Activated CD8-positive, alpha-beta memory T cell treated with anti-CD3 and anti-CD28 coated beads, Interleukin-2, amount 50 U/mL, for 4 hours (primary cell): ENCODE measurements at places on chromosomes 2 and 18.

DNA sequence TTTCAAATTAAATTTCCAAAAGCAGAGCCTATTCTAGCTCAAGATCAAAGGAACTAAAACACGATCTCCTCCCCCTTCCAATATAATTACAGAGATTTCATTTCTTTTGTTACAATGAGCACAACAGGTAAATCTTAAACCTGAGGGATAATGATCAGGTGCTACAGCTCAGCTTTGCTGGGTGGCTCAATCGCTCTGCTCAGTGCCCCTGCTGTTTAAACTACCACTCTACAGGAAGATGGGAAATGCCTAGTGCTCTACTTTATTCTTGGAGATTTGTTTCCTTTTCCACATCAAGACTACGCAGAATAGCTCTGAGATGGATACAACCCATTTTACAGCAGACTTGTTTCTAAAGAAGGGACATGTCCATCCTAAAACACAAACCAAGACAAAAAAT is 162.3 kb downstream of the TCF4 start:
- no peak for DNase-seq

DNA sequence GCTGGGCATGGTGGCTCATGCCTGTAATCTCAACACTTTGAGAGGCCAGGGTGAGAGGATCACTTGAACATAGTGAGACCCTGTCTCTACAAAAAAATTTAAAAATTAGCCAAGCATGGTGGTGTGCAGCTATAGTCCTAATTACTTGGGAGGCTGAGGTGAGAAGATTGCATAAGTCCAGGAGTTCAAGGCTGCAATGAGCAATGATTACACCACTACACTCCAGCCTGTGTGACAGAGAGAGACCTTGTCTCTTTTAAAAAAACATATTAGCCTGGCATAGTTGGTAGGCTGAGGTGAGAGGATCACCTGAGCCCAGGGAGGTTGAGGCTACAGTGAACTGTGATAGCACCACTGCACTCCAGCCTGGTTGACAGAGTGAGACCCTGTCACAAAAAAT is 13.7 kb downstream of the TRAPPC8 start:
- DNase-seq = no peak

DNA sequence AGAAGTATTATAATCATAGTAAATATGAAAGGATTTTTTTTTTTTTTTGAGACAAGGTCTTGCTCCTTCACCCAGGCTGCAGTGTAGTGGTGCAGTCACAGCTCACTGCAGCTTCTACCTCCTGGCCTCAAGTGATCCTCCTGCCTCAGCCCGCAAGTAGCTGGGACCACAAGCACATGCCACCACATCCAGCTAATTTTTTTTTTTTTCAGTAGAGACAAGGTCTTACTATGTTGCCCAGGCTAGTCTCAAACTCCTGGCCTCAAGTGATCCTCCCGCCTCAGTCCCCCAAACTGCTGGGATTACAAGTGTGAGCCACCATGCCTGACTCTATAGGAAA is 301.6 kb upstream of the STON1 start:
- no peak for DNase-seq

DNA sequence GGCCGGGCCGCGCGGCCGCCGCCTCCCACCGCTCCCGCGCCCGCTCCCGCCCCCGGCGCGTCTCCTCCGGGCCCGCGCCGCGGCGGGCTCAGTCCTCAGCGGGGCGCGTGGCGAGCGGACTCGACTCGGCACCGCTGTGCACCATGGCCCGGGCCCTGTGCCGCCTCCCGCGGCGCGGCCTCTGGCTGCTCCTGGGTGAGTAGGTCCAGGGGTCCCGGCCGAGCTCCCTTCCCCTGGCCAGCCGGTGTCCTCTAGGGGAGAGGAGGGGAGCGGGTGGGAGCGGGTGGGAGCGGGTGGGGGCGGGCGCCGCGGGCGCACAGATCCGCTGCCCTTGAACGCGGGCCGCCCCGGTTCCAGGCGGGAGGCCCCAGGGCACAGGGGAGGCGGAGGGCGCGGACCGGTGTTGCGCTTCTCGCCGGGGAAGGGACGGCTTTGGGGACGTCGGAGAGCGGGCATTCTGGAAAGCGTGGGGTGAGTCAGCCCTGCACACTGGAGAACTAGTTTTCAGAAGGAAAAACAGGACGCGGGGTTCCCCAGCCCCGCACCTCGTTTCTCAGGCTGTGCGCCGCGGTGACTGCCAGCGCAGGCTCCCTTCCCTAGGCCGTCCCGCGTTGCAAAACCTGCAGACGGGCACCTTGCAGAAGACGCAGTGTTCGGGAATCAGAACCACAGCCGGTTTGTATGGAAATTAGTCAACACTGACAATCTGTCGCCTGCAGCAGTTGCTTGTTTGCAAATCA is at the start of gene RAMP1:
TSS of gene RAMP1 (plus strand) at position 91 of the 740 bp plus-strand sequence. CDS start at position 144, 53 bp downstream.
- no peak for DNase-seq

DNA sequence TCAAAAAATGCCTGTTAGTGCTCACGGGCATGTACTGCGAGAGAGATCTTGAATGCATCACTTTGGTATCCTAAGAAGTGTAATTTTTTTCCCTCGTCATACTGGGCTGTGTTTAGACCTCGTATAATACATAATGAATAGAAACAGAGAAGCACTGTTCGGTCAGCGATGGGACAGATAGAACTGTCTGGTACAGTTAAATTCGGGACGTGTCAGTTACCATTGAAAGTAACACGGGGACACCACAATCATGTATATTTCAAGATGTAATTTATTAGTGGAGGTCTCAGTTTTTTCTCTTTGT is 1.8 kb downstream of the PKP4 start:
- DNase-seq = no peak

DNA sequence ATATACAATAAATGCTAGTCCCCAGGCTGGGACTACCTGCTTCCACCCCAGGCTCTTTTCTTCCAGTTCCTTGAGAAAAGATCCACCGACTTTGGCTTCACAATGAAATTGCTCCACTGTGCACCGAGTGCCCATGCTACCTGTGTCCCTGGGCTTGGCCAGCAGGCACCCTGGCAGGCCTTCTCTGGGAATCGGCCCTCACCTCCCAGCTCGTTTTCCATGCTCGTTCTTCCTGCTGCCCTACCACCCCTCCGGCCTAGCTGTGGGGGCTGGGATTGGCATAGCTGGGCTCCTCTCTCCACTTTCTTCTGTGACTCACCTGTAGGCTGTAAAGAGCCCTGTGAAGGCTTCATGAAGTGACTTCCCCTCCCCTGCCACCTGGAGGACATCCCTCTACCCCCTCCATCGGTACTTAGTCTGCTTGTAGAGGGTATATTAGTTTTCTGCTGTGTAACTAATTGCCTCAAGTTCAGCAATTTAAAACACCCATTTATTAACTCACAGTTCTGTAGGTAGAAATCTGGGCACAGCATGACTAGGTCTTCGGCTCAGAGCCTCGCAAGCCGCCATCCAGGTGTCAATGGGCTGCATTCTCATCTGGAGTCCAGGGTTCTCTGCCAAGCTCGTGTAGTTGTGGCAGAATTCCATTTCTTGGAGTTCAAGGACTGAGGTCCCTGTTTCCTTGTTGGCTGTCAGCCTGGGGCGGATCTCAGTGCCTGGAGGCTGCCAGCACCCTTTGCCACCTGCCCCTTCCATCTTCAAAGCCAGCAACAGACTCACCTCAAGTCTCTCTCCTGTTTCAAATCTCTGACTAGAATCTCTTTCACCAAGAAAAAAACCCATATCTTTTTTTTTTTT is 57.6 kb downstream of the DPYSL5 start:
- no peak for DNase-seq

DNA sequence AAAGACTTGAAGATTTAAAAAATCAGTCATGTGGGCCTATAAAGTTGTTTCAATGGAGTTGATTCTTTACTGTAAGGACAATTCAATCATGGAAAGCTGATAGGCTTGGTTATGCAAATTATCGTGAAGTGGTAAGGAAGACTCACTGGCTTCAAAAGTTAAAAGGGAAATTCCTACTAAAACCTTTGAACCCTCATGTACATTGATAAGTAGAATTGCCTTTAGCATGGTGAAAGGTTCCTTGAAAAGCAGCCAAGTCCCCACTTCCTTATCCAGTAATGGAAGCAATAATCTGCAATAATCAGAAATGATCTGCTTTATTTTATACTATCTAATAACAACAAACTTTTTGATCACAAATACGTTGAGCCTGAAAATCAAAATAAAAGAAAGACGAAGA is 14.4 kb upstream of the CCL20 start:
- DNase-seq = no peak

GRCh38 chr18:48780913-48781162 is 169.9 kb downstream of the SMAD7 start:
- no peak for DNase-seq
